ENCODE measurements at places on chromosomes 2 and 18.

DNA sequence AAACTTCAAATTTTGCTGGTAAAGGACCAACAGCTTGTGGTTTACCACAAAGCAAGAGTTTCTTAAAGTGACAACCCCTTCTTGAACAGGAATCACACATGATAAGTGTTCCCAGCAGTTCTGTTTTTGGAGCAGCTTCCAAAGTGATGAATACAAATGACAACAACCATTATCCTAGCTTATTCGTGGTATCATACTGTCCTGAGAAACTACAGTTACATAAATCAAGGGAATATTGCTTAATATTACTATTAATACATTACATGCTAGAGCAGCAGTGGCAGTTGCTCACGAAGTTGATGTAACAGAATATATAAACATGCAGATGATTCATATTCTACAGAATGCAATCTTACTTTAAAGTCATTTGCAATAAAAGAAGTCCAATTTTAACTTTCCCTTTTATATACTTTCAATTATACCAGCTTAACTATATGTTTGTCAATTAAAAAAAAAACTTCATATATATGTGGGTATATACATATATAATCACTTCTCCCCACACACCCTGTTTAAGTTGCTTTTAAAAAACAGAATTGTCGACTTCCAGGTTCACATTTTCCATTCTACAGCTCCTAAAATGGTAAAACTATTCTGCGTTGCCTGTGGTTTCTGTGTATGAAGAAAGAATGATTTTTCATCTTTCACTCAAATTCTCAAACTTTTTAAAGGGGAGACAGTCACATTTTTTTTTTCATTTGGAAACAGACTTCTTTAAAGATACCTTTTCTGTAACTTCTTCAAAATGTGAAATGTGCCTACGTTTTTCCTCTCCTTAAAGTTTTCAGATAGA lies 713.6 kb downstream of the TDRD15 start:
- peak; percentile 94 for DNase-seq

- DNase-seq: no peak
Observed at GRCh38 chr18:75554176-75554575, 126.7 kb upstream of the SMIM21 start.

- no peak for DNase-seq
Observed at GRCh38 chr2:226126104-226126503, 673.5 kb downstream of the IRS1 start.

GRCh38 chr2:153595939-153596338 lies 117.4 kb upstream of the RPRM start:
- no peak for DNase-seq

GRCh38 chr2:152173831-152174230 lies 1.7 kb downstream of the STAM2 start:
- DNase-seq: no peak

DNA sequence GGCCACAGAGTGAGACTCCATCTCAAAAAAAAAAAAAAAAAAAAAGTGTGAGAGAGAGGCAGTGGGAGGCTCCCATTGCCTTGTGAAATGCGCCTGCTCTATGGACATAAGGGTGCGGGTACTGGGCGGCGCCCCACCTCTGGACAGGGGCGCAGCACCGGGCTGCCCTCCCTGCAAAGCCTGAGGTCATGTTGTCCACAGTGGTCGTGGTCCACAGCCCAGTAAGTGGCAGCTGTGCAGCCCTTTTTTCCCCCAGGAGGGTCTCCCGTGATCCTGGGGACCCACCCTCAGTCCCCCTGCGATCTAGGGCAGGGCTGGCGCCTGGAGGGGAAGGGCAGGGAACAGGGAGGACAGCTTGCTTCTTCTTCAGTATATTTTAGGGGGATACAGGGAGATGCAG lies 37.8 kb downstream of the LPIN1 start:
- DNase-seq: no peak

GRCh38 chr2:231084565-231084964 lies 27.9 kb downstream of the PSMD1 start:
- DNase-seq: no peak

DNA sequence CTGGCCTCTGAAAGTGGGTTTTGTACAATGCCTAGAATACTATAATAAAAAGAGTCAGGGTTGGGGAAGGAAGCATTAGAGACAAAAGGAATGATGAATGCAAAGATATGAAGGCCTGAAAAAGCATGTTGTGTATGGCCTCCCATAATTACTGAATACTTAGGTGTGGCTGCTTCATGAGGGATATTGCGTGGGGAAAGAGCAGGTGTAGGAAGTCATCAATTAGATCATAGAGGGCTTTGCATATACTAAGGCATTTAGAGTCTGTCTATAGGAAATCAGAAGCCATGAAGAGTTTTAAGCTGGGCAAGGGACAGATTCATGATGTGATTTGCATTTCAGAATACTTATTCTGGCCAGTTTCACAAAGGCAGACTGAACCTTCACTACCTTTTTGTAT lies 48.2 kb downstream of the NCOA1 start:
- no peak for DNase-seq

DNA sequence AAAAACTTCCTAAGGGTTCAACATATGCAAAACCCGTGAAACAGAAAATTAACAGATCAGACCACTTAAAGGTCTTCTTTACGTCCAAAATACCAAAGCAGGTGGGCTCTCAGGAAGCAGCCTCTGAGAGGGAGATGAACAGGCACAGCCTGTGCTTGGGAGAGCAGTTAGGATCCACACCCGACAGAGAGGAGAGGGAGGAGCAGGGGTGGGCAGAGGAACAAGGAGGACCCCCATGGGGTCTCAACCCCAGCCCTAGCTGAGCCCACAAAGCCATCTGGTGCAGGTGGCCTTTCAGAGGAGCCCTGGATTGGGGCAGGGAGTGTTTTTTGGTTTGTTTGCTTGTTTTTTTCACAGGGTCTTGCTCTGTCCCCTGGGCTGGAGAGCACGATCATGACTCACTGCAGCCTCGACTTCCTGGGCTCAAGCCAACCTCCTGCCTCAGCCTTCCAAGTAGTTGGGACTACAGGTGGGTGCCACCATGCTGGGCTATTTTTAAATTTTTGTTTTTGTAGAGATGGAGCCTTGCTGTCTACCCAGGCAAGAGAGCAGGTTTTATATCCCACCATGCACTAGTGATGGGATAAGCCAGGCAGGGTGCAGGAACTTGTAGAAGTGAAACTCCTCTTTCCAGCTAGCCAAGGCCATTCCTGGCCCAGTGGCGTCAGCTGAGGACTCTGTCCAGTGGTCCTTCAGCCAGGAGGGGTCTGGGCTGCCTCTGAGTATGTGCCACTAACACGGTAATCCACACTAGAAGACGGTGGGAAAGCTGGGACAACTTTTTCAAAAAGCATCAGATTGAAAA lies 154.1 kb upstream of the HDAC4 start:
- no peak for DNase-seq

GRCh38 chr2:778731-779350 lies 101.6 kb upstream of the TMEM18 start:
- DNase-seq: no peak

DNA sequence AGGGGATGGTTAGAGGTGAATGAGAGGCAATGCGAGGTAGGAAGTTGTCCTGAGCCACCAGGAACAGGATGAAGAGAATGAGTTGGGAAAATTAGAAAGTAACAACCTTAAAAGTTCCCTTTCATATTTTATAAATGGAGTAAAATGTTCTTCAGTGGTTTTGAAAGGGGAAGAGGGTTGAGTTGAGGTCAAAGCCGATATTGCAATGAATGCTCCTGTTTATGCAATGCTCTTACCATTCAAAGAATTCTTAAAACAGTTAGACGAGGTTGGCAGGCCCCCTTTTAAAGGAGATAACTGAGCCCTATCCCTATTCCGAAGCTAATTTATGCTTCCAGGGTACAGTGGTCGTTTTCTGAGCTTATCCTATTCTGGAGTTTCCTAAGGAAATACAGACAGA lies 2110.3 kb upstream of the CELF4 start:
- DNase-seq: no peak

- DNase-seq: peak; percentile 88
Observed at GRCh38 chr2:27255660-27256059, 7.2 kb downstream of the SLC30A3 start.

GRCh38 chr2:30155202-30155601 lies 8.4 kb downstream of the YPEL5 start:
- DNase-seq: peak; percentile 65

GRCh38 chr2:34096562-34097171 lies 497.6 kb upstream of the FAM98A start:
- peak; percentile 66 for DNase-seq

GRCh38 chr2:8121826-8122513 lies 559.9 kb upstream of the ID2 start:
- peak; percentile 21 for DNase-seq

DNA sequence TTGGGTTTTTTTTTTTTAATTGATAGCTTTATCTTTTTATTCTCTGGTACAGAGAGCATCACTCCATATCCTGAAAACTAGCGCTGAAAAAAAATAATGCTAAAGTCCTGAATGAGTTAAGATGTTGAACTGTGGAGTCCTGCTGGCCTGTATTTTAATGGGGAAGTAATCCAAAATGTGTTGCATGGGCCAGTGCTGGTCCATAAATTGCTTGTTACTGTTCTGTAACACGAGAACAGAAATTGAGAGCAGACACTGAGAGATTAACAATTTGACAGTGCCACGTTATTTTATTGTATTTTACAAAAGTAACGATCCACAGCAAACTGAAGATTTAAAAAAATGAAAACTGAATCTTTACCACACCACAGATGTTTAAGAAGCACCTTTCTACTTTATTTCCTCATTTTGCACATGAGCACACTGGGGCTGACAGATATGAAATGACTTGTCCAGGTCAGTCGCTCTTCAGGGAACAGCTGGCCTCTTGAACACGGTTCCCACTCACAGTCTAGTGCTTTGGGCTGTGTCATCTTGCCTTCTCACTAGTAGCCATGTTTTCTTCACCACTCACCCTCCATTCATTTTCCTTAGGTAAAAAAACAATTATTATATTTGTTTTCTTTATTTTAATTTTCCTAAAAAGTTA lies 35.3 kb downstream of the ZCCHC2 start:
- no peak for DNase-seq

DNA sequence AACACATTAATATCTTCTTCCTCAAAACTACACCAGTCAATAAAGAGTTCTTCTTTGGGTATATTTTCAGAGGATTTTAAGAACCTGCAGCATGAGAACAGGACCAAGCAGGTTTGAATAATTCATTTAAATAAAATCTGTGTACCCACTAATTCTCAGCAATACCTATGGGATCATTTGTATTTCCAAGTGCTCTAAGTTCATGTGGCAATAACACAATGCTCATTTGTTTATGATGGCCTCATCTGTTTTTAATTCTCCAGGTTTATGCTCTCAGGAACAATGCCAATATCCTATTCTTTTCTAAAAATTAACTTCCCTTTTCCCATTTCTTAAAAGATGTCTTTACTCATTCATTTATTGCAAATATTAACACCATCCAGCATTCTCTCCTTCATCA lies 264.7 kb downstream of the METTL4 start:
- DNase-seq: no peak

DNA sequence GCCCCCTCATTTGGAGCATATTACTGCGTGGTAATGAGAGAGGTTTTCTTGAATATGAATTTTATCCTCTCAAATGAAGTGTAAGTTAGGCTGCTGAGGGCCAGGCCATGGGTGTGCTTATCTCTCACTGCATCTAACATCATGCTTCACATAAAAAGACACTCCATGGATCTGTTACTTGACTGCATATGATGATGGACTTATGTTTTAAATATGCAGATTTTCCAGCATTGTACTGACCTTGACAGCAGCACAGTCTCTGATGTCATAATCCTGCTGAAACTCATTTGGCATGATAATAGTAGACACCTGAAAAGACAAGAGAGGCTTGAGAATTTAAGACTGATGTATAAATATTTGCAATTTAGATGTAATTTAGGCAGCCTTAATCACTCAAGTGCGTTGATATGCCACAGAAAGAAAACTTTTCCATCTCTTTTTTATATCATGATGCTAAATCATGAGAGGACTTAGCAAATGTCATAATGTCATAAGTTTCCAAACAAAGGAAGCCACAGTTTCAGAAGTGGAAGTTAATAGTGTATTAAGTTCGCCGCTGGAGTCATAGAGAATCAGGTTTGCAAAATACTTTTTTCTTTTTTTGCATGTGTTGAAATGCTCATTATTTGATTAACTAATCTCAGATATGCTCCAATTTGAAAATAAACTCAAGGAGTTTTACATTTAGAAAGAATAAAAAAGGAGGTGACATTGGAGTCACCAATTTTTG lies 62.7 kb upstream of the CD302 start:
- DNase-seq: no peak

- peak; percentile 89 for DNase-seq
Observed at GRCh38 chr2:65377556-65378192, 54.7 kb downstream of the SPRED2 start.

GRCh38 chr18:6017171-6017570 lies 121.8 kb upstream of the TMEM200C start:
- DNase-seq: peak; percentile 51

DNA sequence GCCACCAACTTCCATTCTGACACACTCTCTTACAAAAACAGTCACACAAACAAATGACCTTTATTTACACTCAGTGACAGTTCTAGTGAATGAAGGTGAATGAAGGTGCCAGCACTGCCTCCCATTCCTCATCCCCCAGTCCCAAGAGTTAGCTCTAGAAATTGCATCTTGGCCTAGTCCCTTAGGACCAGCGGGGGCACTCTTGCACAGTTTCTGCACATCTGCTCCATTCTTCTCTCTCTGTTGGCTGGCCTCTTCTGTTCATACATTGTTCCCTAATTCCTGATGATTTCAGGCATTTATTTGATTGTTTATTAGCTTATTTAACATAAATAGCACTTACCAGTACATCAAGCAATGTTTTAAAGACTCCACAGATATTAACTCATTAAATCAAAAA lies 30.9 kb downstream of the GAREM1 start:
- no peak for DNase-seq

Data from fibroblast of skin of back (primary cell).